HuH-7 (cell line): ENCODE measurements at places on chromosomes 6 and 20.

DNA sequence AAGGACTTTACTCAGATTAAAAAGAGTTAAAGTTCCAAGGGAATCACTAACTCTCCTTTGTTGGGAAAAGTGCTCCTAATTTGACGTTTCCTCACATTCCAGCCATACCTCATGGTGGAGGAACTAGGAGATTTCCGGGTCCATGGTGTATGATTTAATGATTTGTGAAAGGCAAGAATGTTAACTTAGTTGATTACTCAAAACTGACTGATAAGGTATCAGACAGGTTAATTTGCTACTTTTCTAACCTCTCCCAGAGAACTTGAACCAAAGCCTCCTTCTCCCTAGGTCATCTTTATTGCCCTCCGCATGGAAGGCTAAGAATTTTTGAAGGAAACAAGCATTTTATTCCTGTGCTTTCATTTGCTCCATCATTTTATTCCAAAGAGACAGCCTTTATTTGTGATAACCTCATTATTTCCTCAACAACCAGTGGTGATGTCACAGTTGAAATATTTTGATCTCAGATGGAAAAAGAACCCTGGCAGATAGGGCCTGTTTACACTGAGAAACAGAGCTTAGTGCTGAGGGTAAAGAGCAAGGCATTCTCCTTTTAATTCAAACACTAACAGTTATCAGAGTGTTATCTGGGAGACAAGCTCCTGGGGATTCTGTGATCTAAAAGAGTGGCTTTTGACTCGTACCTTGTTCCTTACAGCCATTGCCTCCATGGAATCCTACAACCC is 57.4 kb upstream of the BMP2 start:
- peak; percentile 47 for DNase-seq

- no peak for DNase-seq
Measured at GRCh38 chr20:58523971-58524315, 8.7 kb upstream of the APCDD1L start.

GRCh38 chr6:144219056-144219685 is 66.0 kb upstream of the UTRN start:
- peak; percentile 45 for DNase-seq

DNA sequence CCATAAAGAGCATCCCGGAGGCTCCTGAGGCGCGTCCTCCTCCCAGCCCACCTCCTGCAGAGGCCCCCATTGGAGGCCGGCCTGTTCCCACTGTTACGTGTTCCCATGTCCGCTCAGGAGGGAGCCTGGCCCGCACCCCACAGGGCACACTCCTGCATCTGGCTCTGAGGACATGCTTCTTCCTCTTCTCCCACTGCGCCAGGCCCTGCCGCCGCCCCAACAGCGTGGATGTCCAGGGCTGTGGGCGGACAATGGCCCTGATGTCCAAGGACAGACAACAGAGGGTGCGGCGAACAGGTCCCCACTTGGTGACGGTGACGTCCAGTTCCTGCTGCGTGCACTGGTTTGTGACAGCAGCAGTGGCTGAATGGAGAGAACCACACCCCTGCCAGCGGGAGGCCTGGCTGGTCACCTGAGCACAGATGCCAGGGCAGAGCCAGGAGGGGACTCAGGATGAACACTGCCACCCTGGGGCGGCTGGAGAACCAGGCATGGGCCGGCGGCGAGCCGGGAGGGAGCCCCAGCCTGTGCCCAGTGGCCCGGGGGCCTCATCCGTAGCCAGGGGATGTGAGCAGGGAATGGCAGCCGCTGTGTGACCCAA is 26.6 kb downstream of the FRMD1 start:
- no peak for DNase-seq

DNA sequence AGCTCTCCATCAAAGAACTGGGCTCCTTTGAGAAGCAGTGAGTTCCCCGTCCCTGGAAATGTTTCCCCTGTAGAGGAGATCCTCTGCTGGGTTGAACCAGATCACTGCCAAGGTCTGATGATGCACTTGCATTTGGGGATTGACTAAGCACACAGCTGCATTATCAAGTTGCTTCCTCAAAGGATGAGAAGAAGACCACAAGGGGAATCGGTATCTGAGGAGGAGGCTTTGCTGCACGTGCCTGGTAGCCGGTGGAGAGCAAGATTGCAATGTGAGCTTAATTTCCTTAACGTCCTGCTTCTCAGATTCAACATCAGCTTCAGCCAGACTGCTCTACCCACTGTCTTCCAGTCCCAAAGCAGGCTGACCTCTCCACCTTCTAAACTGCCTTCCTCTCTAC is 128.8 kb upstream of the STMND1 start:
- DNase-seq: no peak

DNA sequence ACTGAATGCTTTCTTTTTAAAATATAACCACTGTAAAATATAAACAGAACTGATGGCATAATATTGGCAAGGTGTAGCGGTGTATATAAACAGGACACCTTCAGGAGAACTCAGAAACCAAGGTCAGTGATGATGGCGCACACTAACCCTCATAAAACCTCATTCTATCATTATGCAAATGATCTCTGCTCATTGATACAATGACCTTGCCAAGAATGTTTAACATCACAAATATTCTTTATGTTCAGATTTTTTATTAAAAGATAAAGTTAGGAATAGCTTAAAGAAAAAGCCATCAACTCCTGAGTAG is 48.6 kb upstream of the DST start:
- no peak for DNase-seq

DNA sequence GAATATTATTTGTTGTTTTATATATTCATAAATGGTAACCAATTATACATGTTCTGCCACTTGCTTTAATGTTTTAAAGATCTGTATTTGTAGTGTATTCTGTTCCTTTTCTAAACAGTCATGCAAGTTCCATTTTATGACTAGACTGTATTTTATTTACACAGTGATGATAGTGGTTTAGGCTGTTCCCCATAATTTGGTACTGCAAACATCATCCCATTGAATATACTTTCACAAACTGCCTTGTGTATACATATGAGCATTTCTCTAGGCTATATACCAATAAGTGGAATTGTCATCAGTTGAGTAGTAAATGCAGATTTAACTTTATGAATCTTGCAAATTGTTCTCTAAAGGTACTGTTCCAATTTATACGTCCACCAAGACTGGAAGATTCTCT is 738.0 kb downstream of the EPHA7 start:
- no peak for DNase-seq
